NCI-H2107 (cell line): ENCODE measurements at places on chromosomes 6 and 20.

DNA sequence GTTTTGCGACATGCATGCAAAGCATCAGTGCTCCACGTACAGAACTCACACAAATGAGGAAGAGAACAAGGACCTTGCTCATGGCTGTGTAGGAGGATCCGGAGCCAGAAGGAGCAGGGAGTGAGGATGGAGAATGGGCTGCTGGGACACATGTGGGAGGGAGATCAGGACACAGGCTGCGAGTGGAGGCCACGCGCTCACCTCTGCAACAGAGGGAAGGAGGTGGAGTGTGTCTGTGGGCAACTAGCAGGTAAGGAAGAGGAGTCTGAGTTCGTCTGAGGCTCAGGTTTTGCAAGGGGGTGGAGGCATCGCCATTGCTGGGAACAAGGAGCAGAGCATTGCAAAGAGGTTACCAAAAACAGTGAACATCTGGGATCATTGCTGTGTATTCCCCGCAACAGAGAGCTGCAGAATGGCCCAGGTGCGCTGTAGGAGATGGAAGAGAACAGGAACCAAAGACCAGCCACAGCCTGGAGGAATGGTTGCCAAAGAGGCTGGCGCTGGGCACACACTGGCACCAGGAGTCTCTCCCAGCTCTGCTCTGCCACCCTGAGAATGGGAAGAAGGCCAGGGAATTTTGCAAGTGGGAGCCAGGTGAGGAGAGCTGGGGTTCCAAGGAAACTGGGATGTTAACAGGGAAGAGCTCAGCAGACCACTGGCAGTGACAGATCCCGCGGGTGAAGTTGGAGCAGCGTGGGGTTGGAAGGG, 90.0 kb upstream of the RPS6KA2 start:
- DNase-seq = no peak

GRCh38 chr6:84902354-84902928, 138.0 kb upstream of the TBX18 start:
- DNase-seq = no peak

GRCh38 chr6:104431096-104431495, 428.6 kb downstream of the HACE1 start:
- no peak for DNase-seq

DNA sequence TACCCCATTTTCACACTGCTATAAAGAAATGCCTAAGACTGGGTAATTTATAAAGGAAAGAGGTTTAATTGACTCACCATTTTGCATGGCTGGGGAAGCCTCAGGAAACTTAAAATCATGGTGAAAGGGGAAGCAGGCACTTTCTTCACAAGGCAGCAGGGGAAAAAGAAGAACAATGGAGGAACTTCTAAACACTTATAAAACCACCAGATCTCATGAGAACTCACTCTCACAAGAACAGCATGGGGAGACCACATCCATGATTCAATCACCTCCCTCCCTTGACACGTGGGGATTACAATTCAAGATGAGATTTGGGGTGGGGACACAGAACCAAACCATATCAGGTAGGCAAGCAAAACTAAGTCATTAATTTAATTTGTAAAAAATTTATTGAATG, 343.2 kb downstream of the FRK start:
- no peak for DNase-seq

DNA sequence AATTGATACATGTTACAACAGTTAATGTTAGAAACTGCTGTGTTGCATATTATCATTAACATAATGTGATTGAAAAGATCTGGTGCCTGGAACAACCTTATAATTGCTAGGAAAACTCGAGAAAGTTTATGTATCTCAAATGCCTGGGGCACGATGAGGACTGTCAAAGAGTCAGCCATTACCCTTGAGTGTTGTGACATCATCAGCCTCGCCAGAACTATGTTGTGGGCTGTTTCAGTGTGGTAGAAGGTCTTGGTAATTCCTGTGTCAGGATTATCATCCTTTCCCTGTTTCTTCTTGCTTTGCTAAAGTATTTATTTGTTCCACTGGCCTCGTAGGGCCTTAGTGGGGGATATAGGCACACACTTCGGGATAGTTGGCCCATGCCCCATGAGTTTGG, 185.1 kb downstream of the DTNBP1 start:
- no peak for DNase-seq

GRCh38 chr6:53441761-53442160, 93.0 kb upstream of the ELOVL5 start:
- DNase-seq = no peak

DNA sequence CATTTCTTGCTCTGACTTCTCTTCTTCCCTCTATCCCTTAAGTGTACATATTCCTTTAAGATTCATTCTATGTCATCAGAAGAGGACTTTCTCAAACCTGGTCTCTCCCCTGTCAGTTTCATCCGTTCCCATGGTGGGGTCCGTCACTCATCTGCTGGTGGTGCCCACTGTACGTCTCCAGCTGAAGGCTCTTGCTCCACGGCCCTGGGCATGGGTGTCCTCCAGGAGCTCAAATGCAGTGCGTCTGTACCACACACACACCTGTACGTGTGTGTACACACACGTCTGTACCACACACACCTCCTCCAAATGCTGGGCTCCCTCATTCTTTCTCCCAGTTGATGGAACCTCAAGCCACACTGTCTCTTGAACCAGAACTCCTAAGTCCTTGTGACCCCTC, 85.6 kb downstream of the CAP2 start:
- DNase-seq = no peak

DNA sequence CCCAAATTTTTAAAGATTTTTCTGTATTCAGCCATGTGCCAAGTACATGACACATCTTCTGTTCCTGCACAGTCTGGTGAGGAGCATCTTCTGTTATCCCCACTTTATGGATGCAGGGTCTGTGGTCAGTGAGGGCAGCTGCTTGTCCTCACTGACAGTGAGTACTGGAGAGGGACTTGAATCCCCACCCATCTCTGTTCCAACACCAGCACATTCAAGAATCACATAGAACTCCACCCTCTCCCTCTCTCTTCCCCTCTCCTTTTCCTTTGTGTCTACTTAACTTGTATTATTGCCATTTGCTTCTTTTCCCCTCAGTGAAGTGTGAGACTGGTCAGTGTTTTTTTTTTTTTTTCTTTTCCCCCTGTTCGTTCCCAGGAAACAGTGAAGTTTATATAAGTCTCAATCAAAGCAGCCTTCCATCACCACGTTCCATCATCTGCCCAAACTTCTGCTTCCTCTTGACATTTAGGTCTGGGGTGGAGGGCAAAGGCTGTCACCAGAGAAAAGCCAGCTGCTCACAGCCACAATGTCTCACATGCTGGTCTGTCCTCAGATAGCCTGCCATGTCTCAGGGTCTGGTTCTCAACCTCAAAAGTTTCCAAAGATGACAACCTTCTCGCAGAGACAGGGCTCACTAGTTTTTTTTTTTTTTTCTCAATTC, 110.0 kb upstream of the SSTR4 start:
- no peak for DNase-seq

DNA sequence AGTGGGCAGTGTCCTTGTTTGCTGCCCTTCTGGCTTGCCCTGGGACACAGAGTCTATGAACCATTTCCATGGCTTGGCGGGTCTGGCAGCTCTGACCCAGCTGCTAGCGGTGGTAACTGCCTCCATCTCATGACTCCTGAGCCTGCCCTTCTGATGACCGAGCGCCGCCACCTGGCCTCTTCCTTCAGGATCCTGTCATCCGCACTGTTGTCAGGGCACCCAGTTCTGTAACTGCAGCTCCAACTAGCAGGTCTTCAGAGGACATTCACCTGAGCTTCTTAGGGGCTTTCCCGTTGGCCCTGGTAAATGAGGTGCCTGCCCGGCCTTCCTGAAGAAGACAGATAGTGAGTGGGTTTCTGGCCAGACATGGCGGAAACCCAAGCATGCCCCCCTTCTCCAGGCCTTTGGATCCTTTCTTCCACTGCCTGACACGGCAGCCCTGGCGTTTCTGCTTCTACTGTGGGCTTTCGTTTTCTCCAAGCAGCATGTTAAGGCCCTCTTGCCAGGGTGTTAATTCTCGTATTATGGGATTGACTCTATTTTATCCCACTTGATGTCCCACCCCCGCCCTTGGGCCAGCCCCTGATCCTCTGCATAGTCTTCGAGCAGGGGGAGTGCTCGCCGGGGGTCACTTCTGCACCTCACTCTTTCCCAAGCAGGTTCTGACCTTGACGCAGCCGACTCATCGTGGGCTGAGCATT, 24.7 kb downstream of the PACSIN1 start:
- no peak for DNase-seq

DNA sequence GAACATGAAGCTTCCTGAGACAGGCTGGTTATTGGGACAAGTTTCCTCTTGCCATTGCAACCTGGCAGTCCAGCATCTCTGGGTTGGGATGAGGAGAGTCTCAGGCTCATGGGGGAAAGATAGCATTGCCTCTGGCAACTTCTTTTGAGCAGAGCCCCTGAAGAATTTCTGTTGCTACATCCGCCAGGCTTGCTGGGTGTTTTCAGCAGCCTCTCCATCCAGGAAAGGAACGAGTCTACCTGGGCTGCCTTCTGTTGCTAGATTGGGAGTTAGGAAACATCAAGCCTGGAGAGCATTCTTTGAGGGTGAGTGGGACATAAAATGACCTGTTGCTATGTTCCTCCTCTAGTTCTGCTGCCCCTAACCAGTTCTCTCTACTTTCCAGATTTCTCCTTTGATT, 313.5 kb downstream of the RFPL4B start:
- no peak for DNase-seq

GRCh38 chr6:101422251-101422650, 28.7 kb downstream of the GRIK2 start:
- DNase-seq = no peak

DNA sequence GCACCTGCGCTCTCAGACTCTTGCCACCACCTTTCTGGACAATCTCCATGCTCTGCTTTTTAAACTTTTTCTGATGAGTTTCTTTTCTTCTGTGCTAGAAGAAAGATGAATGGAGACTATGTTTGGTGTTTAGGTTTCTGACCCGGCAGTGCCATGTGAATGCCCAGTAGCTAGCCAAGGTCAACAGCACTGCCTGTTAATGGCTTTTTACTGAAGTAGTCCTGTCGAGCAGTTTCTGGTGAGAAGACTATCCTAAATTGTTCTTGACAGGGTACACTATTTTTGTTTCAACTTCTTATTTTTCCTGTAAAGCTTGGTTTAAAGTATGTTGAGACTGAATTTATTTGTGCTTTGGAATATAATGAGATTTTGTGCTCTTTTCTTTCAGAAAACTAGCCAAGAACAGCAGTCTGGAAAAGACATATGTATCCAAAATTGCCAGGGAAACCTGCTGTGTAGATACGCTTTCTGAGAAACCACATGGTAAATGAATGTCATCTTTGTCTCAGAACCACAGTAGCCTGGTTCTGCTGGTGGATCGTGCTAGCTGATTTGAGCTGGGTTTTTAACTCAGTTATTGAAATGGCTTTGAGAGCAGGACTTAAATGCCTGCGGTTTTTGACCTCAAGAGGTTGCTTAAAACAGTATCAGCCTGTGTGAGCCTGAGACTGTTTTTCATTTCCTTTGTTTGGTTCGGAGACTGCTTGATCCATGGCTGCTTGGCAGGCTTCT, 48.1 kb downstream of the KCNS1 start:
- DNase-seq = no peak
